SW480 (cell line): ENCODE measurements at places on chromosomes 11 and 22.
A peak's percentile ranks its signal among the peaks of the same experiment; 100 is the strongest.

GRCh38 chr11:116035977-116036376 lies 531.8 kb upstream of the CADM1 start:
- DNase-seq: no peak

GRCh38 chr22:22903355-22903777 lies 15.8 kb downstream of the IGLL5 start:
- no peak for DNase-seq

DNA sequence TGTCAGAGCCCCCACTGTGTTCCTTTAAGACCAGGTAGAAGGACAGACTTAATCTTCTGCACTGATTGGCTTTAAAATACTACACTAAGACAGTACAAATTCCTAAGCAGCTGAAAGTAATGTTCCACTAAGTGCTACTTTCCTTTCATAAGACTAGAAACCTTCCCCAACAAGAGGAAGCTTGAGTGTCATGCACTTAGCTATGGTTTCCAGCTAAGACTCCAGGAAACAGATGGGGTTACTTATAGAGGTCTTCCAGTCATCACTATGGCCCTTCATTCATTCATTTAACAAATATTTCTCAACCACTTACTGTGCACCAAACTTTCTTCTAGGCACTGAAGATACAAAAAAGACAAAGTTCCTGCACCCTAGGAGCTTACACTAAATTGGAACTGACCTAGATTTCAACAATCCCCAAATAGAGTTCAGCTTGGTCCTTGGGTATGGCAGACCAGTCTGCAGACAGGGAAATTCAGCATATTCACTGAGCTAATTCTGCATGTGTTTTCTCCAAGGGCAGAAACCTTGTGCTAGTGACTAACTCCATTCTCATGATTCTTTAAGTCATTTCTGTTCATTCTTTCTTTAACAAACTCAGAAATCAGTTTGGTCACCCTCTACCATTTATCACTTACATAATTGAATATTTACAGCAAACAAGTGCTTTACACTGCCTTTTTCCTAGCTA lies 178.4 kb upstream of the MTNR1B start:
- no peak for DNase-seq

GRCh38 chr11:102197670-102198139 lies 87.5 kb downstream of the YAP1 start:
- DNase-seq: no peak

DNA sequence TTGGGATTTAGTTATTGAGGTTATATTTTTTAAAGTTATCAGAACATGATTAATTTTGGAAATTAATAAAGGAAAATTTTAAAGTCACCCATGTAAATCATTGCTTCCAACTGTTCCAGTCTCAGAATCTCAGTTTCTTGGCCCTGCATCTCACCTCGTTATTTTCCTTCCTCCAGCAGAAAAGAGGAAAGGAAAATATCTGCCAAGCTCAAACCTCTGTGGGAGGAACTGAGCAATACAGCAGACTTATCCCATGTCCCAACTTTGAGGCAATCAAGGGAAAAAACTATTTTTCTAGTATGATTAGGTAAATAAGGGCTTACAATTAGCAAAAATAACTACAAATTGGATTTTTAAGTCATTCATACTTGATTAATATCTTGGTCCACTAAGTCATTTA lies 30.1 kb downstream of the ELMOD1 start:
- no peak for DNase-seq

DNA sequence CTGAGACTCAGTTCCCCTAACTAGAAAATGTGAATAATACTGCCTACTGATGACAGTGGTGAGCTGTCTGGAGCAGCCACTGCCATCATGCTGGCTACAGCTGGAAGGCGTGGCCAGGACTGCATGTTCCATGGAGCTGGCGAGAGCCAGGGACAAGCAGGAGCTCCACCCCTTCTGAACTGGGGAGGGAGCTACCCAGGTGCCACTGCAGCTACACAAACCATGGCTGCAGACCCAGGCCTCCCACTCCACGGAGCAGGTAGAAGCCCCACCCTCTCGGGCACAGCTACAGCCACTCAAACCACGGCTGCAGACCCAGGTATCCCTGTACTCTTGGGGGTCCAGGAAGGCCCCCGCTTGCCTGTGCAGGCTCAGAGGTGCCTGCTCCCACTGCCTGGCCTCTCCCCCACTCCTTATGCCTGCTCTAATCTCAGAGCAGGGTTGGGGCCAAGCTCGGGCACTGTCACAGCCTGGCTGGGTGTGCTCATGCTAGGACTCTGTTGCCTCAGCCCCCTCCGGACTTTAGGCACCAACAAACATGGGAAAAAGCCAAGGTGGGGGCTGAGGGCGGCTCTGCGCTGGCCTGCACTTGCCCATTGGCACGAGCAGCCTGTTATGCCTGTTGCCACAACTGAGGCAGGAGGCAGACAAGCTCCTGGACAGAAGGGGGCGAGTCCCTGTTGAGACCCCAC lies 51.7 kb downstream of the RAB30 start:
- DNase-seq: no peak

DNA sequence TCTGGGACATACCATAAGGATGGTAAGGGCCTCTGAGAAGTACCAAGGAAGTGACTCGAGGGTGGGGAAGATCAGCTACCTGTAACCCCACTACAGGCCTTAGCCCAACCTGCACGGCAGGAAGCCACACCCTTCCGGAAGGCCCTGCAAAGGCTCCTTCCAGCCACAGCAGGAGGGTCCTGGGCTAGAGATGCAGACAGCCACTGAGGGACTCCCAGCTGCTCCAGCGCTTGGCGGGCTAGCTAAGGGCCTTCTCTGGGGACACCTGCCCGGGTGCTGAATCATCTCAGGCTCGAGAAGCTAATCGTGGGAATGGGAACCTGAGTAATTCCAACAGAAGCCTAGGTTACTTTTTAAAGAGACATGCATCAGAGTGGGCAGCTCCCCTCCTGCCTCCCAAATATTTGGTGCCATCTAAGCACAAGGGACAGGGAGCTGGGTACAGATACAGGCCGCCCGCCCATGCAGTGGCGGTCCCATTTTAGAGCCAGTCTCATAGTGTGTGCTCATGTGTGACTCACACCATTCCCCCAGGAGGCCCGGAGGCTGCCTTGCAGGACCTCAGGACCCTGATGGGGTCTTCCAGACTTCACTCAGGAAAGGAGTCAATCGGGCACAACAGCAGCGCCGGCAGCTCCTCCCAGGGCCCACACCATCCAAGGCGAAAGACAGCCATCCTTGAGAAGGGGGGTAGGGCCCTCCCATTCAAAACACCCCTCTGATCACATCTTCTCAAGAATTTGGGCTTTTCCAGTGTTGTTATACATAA lies 8.0 kb downstream of the MYH9 start:
- no peak for DNase-seq

DNA sequence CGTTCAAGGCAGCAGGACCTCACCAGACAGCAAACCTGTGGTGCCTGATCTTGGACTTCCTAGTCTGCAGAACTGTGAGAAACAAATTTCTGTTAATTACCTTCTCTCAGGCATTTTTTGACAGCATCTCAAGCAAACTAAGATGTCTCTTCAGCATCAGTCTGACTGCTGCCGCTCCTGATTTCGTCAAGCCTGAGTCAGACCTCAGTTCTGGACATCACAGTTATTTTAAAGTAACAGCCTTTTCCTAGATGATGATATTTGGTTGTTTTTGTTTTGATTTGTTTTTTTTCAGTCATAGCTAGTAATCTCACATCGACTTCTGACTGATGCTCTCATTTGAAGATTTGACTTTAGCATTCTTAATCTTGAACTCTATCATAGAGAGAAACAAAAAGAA lies 71.9 kb downstream of the BLID start:
- no peak for DNase-seq

DNA sequence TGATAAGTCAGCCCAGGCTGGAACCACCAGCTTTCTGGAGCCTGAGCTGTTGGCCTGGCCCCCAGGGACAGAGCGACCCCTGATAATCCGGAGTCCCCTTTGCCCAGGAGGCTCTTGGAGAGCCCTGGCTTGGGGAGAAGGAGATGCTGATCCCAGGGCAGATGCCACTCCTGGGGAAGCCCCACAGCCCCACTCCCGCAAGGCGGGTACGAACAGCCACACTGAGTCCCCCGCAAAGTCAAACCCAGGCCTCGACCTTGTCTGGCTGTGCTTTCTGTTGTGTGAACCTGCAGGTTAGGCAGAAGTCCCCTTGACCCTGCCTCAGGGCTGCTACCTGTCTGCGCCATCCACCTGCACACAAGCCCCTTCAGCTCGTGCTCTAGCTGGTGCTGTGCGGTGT lies 108.0 kb downstream of the KCNQ1OT1 start:
- no peak for DNase-seq

DNA sequence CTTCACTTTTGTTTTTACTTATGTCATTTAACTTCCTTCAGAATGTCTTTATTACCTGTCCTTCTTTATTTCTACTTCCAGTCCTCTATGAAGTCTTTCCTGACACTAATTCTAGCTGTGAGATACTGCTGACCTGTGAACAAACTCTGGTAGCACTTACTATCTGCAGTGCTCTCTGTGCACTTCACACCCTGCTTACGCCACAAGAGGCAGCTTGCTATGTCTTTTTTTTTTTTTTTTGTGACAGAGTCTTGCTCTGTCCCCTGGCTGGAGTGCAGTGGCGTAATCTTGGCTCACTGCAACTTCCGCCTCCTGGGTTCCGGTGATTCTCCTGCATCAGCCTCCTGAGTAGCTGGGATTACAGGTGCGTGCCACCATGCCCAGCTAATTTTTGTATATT lies 10.7 kb downstream of the STIM1 start:
- DNase-seq: no peak

- DNase-seq: no peak
Measured at GRCh38 chr11:102283116-102283485, 34.2 kb upstream of the BIRC3 start.

DNA sequence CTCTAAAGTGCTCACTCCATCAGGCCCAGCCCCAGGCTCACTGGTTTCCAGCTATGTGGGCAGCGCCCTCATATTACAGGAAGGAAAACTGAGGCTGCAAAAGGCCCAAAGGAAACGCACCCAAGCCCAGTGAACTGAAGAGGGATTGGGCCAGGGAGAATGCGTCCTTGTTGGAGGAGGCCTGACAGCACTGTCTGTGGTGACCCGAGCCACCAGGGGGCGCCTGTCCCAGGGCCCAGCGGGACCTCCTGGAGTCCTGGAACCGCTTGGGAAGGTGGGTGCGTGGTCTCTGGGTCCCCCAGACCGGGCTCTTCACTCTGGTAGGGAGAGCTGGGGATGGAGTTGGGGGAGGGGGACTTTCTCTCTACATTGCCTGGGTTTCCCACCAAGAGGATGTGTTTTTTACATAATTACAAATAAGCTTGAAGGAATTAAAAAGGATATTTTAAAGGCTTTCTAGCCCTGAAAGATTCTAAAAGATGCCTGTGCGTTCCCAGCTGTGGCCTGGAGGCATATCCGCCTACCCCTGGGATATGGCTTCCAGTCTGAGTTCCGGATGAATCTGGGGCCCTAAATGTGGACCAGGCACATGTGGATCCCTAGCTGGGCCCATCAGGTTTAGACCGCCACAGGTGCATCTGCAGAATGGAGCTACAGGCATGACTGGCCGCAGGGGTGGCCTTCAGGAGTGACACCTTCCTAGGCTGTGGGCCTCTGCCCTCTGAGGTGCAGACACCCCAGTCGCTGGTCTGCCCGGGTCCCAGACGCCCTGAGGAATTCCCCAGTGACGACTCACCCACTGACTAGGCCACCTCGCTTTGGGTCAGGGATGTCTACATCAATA lies 4.2 kb downstream of the SPI1 start:
- DNase-seq: peak; percentile 42

- DNase-seq: no peak
Measured at GRCh38 chr11:2160736-2161259, at the start of gene INS. Gene INS, minus strand, starts transcription at chr11:2161209. Its CDS starts 238 bp downstream, at chr11:2160971.

DNA sequence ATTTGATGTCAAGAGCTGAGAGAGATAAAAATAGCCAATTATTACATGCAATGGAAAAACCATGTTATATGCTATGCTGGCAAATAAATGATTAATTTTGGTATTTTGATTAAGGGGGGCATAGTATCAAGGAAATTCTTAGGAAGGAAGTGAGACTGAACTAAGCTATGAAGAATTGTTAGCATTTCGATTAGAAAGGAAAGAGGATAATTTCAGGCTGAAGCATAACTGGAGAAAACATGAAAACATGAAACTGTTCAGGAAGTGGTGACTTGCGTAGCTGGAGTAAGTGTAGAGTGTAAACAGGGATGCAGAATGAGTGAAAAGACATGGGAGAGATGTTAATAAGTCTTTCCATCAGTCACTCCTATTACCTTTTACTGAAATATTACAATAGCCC lies 6.4 kb downstream of the ACRV1 start:
- DNase-seq: no peak

DNA sequence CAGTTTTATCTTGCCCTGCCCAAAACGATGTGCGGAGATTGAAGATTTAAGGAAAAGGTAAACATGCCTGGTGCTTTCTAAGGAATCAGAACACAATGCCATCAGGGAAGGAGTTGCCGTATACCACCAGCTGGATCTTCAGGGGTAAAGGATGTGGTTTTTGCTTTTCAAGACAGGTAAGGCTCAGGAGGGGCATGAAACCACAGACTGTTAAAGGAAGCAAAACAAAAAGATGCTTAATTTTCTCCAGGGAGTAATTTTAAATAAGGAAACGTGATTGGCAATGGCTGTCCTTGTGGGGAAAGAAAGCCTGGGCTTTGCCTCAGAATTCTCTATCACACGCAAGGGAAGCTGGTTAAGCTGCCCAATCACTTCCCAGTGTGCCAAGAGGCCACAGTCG lies 655.6 kb downstream of the OPCML start:
- DNase-seq: no peak

DNA sequence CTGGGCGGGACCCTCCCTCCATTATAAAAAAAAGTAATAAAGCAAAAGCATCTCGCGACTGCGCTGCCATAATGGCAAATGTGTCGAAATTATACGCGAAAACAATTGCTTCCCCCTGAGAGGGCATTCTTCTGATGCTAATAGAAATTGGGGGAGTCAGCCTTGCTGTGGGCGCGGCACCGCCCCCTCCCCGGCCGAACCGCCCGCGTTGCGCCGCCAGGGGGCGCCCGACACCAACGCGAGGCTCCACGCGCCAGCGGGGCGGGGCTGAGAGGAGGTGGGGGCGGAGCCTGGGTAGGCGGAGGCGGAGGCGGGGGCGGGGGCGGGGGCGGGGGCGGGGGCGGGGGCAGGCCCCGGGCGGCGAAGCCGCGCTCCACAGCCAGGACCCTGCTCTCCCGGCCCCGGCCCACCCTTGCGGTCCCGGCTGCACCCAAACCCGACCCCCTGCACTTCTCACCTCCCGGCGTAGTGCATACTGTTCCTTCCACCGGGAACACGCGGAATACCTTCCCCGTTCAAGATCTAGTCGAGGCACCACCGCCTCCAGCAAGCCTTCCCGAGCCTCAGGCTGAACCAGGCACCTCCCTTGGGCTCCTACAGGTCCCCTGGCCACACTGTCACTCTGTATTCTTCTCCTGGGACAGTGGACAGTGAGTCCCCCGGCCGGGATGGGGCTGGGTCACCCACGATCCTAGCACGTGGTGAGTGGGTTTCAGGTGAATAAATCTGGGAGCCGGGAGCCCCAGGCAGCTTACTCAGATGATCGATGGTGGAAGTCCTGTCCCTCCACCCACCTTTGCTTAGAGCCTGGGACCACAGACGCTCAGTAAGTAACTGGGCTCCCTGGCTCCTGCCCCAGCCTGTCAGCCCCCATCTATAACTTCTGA lies 15.5 kb upstream of the UPK3A start:
- peak; percentile 28 for DNase-seq
